HFFc6 (cell line): ENCODE measurements at places on chromosomes 5 and 9.

GRCh38 chr5:103120607-103121200 is 603 bp downstream of the PPIP5K2 start:
- DNase-seq, result no peak

DNA sequence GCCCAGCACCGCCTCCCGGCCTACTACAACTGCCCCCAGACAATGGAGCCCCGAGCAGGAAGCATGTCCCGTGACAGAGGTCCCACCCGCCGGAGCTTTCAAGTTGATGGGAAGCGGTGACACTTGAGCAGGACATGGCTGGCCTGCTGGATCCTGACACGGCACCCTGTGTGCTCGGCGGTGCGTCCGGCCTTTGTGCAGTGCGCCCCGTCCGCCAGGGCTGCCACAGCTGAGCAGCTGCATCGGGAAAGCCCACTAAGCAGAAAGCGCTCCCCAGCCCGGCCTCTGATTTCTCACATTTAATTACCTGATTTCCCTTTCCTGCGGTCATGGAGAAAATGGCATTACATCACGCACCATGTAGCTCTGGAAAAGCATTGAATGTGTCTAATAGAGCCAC is 611.9 kb downstream of the IRX1 start:
- no peak for DNase-seq

- no peak for DNase-seq
Measured at GRCh38 chr5:180975338-180975737, 13.3 kb upstream of the BTNL3 start.

DNA sequence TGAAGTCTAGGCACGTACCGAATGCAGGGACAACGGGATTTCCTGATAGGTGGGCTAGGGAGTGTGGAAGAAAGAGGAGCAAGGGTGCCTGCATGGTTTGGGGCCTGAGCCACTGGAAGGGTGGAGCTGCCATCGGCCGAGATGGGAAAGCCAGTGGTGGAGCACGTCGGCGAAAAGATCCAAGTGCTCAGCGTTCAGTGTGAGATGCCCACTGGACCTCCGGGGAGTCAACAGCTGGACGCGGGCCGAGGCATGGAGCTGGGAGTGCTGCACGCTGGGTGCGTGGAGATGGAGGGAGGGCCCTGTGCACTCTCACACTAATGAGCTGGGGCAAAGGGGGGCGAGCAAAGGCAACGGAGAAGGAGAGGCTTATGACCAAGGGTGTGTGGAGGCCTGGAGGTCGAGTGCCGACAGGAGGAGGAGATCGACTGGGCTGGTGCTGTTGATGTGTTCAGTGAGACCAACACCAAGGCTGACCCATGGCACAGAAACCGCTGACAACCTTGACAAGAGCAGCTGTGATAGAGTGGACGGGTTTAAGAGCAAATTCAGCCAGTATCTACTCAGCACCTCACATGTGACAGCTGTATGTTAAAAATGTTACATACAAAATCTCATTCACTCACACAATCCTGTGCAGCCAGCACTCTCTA is 85.7 kb downstream of the STK10 start:
- DNase-seq, result no peak

DNA sequence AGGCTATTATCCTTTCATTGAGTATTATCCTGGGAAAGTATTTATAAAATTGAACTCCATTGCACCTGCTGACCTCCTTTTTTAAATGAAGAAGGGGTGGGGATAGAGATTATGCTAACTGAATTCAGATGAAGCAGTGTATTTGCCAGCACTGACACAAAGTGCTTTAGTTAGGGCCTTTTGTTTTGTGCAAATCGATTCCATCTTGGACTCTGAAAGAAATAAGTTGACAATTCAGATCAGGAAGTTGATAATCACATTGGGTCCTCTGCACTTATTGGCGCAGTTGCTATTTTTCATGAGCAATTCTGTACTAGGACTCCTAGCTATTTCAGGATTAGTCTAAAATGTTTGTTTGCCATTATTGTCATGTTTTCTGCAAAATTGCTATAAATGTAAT is 101.6 kb upstream of the FSD1L start:
- no peak for DNase-seq

- DNase-seq, result peak; percentile 59
Measured at GRCh38 chr5:172110921-172111851, 76.8 kb downstream of the STK10 start.

DNA sequence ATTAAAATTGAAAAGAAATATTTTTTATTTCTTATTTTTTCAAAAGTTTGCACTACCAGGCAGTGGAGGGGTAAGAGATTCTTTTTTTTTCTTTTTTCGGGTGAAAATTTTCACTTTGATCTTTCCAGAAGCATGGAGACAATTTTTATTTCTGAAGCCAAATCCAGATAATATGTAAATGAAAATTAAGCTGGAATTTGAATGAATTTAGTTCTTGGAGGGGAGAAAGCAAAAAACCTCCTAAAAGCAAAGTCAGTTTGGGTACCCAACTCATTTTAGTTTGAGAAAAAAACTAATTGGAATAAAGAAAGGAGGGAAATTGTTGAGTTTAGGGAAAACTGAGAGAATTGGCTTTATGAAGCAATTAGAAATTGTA is 872 bp downstream of the ZNF618 start:
- no peak for DNase-seq

DNA sequence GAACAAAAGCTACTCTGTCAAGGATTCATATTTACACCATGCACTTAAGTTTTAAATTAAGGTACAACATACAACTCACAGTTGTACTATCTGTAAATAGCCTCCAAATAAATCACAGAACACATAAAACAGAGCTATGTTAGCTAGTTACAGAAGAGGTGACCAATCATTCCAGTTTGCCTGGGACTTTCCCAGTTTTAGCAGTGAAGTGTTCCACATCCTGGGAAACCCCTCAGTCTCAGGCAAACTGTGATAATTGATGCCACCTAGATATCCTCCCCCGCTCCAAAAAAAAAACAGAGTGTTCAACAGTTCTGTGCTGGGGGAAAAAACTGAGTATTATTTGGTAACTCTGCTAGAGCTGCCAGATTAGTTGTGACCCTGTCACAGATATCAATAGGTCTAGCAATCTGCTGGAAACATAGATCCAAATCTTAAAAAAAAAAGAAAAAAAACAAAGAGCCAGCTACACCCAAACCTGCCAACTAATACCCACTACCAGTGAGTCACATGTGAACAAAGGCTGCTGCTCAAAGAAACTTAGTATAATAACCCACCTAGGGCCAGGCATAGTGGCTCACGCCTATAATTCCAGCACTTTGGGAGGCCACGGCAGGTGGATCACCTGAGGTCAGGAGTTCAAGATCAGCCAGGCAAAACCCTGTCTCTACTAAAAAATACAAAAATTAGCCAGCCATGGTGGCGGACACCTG is 5.7 kb downstream of the TBCA start:
- DNase-seq, result no peak

GRCh38 chr5:102863764-102864560 is 108.9 kb downstream of the PAM start:
- DNase-seq, result no peak

- peak; percentile 63 for DNase-seq
Measured at GRCh38 chr5:145811834-145812625, 23.1 kb downstream of the PRELID2 start.

GRCh38 chr5:164573397-164573796 is 1068.0 kb downstream of the MAT2B start:
- DNase-seq, result no peak

DNA sequence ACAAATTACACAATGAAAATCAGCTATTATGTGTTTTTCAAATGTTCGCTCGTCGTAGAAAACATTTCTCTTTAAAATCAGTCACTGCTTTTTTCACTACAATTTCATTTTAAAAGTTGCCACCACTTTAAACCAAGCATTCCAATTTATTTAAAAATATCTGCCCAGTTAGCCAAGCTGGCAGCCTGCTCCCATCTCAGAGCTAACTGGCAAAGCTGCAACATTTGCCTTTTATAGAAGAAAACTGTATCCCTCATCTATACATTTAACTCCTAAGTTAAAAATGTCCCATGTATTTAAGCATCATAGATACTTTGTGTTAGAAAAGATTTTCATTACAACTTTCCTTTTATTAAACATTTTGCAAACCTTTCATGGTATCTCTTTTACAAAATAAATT is 294.9 kb upstream of the ADAMTS16 start:
- DNase-seq, result no peak

DNA sequence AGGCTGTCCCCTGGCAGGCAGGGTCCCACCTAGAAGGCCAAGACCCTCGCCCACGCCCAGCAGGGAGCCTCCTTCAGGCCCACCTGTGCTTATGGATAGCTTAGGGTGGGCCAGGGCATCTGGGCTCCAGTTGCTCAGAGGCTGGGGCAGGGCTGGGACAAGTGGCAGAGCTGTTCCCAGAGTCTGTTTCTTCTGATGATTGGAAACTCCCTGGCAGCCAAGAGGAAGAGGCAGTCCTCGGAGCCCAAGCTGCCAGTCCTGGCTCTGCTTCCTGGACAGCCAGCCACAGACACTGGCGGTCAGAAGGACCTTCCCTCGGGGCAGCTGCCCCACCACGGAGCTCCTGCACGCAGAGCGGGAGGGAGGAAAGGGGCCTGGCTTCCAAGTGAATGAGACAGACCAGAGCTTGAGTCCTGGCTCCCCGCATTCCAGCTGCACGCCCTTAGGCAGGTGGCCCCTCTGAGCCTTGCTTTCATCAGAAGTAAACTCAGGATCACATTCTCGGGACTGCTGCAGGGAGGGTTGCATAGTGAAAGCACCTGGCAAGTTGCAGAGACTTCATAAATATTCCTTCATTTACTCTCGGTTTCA is 37.9 kb upstream of the GABRP start:
- peak; percentile 46 for DNase-seq

DNA sequence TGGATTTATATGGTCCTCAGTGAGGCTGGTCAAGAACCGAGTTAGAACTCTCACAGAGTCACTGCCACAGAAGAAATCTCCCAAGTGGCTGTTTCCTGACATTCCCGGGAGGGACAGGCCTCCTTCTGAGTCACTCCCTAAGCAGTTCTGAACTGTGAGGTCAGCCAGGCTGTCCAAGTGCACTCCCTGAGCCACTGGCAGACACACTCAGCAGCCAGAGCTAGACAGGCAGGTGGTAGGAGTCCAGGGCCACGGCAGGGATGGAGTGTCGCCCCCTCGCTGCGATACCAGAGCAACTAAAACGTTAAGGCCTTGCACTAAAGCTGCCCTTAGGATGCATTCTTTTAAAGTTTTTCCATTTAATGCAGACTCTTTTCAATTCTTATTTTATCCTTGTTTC is 3.4 kb downstream of the IL4 start:
- peak; percentile 93 for DNase-seq

GRCh38 chr5:170466988-170467707 is 36.7 kb upstream of the KCNIP1 start:
- peak; percentile 68 for DNase-seq

DNA sequence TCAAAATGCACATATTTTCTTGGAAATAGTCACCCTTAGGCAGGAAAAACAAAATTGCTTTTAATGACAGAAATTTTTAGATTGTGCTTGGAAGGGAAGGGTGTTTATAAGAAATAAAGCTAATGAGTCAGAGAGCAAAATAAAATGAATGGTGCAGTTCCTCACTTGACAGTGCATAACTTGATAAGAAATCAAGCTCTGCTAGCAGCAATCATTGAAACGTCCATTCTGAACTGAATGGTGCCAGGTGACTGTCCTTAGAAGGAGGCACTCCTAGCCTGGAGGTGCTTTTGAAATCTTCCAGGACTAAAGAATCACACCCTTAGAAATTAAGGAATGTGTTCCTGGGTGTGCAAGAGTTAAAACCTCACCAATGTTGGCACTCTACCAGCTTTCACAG is 202.5 kb downstream of the EFNA5 start:
- no peak for DNase-seq

- peak; percentile 81 for DNase-seq
Measured at GRCh38 chr5:99061711-99062110, 132.9 kb upstream of the CHD1 start.

DNA sequence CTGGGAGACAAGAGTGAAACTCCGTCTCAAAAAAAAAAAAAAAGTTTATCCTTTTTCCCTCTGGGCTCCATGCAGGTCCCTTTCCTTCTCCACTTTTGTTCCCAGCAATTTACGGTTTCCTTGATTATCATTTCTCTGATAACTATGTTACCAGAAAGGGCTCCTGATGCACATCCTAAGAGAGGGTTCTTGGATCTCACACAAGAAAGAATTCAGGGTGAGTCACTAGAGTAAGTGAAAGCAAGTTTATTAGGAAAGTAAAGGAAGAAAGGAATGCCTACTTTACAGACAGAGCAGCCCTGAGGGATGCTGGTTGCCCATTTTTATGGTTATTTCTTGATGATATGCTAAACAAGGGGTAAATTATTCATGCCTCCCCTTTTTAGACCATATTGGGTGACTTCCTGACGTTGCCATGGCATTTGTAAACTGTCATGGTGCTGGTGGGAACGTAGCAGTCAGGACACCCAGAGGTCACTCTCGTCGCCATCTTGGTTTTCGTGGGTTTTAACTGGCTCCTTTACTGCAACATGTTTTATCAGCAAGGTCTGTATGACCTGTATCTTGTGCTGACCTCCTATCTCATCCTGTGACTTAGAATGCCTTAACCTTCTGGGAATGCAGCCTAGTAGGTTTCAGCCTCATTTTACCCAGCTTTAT is 13.5 kb upstream of the MELK start:
- DNase-seq, result peak; percentile 56

GRCh38 chr9:14525856-14526255 is 167.4 kb downstream of the ZDHHC21 start:
- DNase-seq, result no peak

DNA sequence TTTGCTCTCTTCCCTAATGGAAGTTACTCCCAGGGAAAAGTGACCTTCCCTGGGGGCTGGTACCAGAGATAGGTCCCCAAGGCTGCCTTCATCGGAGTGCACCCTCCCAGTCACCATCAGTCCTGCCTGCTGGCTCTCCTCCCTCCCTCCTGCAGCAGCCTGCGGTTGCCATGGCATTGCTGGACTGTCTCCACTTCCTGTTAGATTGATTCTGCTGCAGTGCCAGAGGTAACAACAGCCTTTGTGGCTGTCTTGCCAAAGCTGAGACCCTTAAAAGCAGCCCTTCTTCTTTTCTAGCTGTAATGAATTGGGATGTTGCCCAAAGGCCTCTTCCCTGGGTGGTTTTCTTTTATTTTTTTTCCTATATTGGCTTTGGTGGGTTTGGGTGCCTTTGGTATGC is 78.1 kb upstream of the PRLR start:
- DNase-seq, result no peak

GRCh38 chr5:143426437-143426991 is 23.0 kb upstream of the NR3C1 start:
- no peak for DNase-seq

DNA sequence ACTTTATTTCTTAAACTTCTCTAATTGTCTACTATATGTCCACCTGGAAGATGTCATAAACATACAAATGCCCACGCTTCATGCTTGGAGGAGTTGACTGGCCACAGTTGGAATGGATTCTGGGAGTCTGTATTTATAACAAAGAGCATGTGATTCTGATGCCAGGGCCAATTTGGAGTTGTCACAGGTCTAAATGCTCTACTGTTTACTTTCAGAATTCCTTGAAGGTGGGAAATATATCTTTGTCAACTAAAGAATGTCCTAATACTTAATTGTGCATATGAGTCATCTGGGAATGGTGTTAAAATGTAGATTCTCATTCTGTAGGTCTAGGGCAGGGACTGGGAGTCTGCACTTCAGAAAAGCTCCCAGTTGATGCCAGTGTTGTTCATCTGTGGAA is 196.1 kb downstream of the ANXA1 start:
- no peak for DNase-seq

GRCh38 chr9:134853893-134854292 is 26.7 kb upstream of the FCN2 start:
- DNase-seq, result no peak
